CD4-positive, alpha-beta T cell treated with Interleukin-21 for 1 hour (primary cell): ENCODE measurements at places on chromosomes 1 and 21.

DNA sequence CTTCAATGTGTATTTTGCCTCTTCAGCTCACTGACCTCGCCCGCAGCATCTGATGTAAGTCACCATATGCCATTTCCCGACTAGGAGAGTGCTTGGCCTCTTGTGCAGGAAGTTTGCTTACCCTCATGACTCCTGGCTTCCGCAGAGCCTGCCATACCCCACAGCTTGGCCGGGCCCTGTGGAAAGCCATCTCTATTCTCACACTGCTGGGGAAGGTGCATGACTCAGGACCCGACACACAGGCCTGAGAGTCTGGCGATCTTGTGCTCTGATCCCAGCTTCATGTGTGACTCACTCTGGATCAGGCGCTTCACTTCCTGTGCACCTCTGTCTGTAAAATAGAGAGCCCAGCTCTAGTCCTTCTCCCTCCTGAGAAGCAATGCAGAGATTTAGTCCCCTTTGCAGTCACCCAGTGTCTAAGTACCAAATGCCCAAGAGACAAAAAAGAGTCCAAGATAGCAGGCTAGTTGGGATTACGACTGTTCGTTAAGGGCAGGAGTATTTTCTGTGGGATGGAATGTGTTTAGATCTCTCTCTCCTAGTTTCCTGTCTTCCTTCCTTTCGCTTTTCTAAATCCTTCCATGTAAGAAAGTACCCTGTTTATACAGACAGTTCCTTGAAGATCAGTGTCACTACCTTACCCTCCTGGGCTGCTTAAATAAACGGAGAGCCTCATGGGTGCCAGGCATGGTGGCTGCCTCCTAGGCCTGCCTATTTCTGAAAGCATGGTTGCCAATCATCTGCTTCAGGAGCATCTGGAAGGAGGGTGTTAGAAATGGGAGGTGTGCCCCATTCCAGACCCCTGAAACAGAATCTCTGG is 62.8 kb upstream of the KIF26B start:
- DNase-seq: no peak

GRCh38 chr1:246565751-246566127 is 322 bp downstream of the TFB2M start:
- no peak for DNase-seq

DNA sequence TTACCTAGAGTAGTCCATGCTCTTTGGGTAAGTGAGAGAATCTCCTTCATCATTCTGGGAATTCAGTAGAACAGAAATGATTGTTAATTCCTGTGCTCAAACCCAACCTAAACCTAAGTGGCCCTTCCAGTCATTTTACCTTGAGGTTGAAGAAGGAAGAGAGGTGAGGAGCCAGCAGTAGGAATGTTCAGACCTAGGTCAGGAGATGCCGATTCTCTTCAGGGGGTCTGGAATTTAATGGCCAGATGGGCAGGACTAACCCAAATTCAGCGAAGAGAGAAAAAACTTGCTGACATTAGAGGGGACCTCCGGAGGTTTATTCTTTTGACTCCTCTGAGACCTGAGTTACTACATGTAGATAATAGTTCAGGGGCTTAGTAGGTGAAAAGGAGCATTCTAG is 16.5 kb upstream of the OR2B11 start:
- no peak for DNase-seq

GRCh38 chr1:183124259-183124658 is 61.8 kb upstream of the LAMC2 start:
- no peak for DNase-seq

DNA sequence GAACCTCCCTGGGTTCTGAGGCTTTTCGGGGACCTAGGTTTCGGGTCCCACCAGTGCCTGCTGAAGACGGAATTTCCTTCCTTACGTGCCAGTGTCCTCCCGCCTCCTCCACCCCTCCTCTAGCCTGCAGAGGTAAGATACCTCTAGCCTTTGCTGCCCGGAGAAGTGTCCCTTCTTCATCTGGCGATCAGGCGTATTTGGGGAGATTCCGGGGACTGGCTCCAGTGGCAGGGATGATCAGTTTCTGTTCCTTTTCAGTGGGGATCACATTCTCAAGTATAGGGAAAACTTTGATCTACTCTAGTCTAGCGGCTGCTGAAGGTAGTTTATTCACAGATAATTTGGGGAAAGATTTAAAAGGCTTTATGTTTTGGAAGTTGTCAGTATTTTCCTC is 674 bp downstream of the CEP350 start:
- no peak for DNase-seq

GRCh38 chr21:33964706-33965325 is 49.2 kb upstream of the ATP5PO start:
- DNase-seq: no peak

GRCh38 chr1:112297536-112297935 is 98.5 kb upstream of the CTTNBP2NL start:
- DNase-seq: no peak

- DNase-seq: peak; percentile 86
Observed at GRCh38 chr1:225467193-225468020, 39.6 kb upstream of the LBR start.

GRCh38 chr1:35838693-35839245 is 31.0 kb downstream of the AGO4 start:
- no peak for DNase-seq

DNA sequence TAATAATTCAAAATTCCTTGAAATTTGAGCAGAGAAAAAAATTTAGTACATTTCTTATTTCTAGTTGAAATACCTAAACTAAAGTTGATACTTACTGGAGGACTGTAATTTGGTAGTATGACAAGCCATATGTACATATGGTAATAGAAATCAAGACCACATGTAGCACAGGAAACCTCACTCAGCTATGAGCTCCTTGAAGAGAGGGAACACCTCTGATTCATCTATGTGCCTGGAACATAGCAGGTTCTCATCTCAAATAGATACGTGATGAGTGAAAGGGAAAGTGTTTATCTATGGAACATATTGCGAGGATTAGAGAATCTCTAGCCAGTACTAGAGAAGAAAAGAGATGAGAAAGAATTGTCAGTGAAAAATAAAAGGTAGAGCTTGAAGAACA is 47.9 kb upstream of the GNG4 start:
- peak; percentile 6 for DNase-seq

DNA sequence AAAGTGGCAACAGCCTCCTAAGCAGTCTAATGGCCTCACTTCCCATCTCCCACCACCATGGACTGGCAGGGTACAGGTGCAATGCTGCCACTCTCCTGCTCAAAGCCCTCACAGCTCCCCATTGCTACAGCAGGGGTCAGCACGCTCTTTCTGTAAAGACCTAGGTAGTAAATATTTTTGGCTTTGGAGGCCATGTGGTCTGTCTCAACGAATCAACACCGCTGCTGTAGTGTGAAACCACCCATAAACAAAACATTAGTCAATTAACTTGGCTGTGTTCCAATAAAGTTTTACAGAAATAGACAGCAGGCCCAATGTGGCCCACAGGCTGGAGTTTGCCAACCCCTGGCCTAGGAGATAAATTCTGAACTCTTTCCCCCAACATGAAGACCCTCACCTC is 44.6 kb upstream of the TMEM125 start:
- no peak for DNase-seq

DNA sequence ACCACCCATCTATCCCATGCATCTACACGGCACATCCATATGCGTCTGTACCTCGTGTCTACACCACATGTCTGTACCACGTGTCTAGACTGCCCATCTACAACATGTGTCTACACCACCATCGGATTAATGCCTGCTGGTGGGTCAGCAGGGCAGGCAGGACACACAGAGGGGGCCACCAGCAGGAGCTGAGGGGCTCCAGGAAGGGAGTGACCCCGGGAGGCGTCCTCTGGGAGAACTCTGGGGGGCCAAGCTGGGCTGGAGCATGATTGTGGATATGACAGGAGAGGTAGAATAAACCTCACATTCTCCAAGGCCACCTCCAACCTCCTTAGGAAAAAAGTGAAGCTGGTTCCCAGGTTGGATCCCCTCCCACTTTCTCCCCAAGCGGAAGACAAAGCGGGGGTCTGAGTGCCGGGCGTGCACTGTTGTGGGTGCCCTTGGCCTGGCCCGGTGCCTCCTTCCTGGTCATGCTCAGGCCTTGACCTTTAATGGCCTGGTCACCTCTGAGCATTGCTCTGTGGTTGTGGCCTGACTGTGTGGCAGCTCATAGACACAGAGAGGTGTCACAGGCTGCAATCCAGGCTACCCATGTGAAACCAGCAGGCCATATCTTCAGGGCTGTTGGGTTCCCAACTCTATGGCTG is 881 bp upstream of the ACTRT2 start:
- DNase-seq: no peak

DNA sequence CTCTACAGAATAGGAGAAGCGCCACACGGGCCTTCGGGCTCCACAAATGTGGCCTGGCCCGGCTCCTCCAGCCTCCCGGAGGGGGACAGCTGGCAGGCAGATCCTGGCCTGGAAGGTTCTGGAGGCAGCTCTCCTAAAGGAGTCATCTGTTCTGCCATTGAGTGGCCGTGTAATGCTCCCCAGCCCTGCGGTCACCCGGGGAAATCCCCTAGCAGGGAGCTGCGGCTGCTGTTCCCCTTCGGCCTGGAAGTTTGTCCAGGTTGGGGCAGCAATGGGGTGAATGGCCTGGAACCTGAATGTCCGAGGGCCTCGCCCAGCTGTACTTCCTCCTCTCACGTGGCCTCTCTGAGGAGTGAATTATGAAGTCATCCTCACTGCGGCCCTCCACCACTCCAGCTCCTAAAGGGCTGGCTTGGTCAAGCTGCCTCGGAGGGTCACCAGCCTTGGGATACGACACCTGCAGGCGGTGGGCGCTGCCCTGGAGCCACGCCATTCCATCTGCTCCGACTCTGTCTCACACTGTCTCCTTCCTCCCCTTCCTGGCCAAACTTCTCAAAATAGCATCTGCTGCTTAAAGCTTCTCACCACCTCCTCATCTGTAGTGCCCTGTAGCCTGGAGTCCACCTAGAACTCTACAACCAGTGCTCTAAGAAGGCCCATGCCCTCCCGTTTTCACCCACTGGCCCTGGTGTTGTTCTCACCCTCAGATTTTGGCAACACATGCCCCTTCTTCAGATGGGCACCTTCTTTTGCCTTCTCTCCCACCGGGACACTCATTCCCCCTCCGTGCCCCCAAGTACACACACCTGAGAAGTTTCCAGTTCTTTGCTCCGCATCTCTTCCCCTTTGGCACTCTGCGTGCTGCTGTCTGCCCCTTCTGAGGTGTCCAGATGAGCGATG is 54.4 kb upstream of the TMPRSS2 start:
- DNase-seq: no peak

DNA sequence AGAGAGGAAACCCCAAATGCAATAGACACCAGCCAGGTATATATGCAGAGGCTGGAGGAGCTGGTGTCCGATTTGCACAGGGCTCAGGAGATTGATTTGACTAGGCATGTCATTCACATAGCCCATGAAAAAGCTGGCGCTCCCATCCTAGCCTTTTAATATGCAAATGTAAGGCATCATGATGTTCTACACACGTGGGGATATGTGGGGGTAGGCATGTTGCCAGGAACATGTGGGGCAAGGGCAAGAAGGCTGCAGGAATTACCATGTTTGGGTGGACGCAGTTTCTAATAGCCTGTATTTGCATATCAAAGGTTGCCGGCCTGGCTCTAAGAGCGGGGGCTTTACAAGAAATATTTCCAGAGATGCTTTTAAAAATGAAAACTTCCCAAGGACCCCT is 11.7 kb upstream of the SH3GLB1 start:
- DNase-seq: no peak

- DNase-seq: no peak
Observed at GRCh38 chr21:34593954-34594531, 20.9 kb downstream of the RCAN1 start.

- DNase-seq: no peak
Observed at GRCh38 chr1:38839363-38839762, 20.2 kb downstream of the RRAGC start.

DNA sequence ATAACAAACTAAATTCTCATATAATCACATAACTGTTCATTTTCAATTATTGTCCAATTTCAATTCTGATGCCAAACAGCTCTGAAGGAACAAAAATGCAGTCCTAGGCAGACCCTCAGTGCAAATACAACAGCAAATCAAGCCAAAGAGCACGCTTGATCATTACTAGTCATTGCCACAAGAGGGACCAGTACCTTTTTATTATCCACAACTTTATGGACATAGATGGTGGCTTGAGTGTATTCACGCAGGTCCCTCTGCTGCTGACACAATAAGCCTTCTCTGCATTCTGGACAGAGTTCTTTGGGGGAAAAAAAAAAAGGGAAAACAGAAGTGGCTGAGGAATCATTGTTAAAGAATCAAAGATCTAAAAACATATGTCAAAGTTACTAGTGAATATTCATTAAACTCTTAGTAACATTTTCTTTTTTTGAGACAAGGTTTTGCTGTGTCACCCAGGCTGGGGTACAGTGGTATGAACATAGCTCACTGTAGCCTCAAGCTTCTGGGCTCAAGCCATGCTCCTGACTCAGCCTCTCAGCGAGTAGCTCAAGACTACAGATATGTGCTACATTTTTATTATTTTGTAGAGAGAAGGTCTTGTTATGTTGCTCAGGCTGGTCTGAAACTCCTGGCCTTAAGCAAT is 34.3 kb upstream of the RAP1GAP start:
- DNase-seq: peak; percentile 19

DNA sequence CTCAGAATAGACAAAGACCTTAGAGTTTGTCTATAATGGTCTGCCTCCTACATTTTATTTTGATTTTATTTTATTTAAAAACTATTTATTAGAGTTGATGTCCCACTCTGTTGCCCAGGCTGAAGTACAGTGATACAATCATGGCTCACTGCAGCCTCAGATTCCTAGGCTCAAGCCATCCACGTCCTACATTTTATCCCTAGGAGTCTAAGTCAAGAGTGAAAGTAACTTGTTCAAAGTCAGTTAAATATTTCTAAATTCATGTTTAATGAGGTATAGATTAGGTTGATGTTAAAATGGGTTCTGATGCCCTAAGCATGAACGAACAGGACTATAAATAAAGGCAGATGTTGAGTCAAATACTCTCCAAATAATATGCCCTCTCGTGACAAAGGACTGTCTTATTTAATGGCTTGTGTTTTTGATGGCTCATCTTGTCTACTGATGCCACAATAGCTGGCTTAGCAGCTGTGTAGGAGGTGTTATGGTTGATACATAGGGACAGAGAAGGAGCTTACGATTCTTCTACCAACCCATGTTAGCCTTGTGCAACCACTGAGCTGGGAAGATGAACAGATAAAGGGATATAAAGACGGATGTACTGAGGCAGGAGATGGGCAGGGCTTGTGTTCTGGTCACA is 66.0 kb upstream of the CR1L start:
- DNase-seq: no peak

- DNase-seq: no peak
Observed at GRCh38 chr21:14285147-14285761, 69.3 kb downstream of the RBM11 start.

- no peak for DNase-seq
Observed at GRCh38 chr1:204611036-204611435, 74.5 kb downstream of the LRRN2 start.

GRCh38 chr1:202249846-202250245 is 56.2 kb downstream of the LGR6 start:
- no peak for DNase-seq
